HFFc6 (cell line): ENCODE measurements at places on chromosomes 16 and 17. TPM values are rescaled to one million over a fixed set of nuclear protein-coding genes. Genes with fewer than 3 reads are reported as not detected.

OR3A3 gene
- total RNA-seq = not detected in 3 replicates

MINK1 gene
- total RNA-seq = 72.9 to 80.4 TPM (median 75.5 TPM) in 3 replicates

EPN3 gene
- total RNA-seq = not detected in 2 replicates

SOCS1 gene
- 4.5 to 4.8 TPM (median 4.6 TPM) in 3 replicates for total RNA-seq

CLEC19A gene
- not detected in 2 replicates for total RNA-seq

PLXDC1 gene
- 0.30 to 2.5 TPM (median 1.3 TPM) in 3 replicates for total RNA-seq

TM4SF5 gene
- total RNA-seq = not detected in 3 replicates

FCSK gene
- 5.5 to 8.2 TPM (median 7.3 TPM) in 3 replicates for total RNA-seq

NPIPB12 gene
- 9.0 to 14.1 TPM (median 14.0 TPM) in 3 replicates for total RNA-seq

KRTAP9-8 gene
- not detected in 3 replicates for total RNA-seq

GRAP gene
- total RNA-seq = 0.14 TPM in 1 of 2 replicates, not detected in the other

SEZ6 gene
- total RNA-seq = not detected in 3 replicates

MMP25 gene
- 0.17 TPM in 1 of 2 replicates, not detected in the other for total RNA-seq

KSR1 gene
- 3.1 to 4.4 TPM (median 3.9 TPM) in 3 replicates for total RNA-seq

SPAG7 gene
- total RNA-seq = 64.7 and 76.9 TPM in 2 replicates

DHX38 gene
- total RNA-seq = 51.4 to 59.1 TPM (median 53.9 TPM) in 3 replicates

JPH3 gene
- total RNA-seq = not detected in 3 replicates

NPIPB9 gene
- total RNA-seq = 0.27 to 0.86 TPM in 2 of 3 replicates, not detected in the other

ZP2 gene
- not detected in 3 replicates for total RNA-seq

SLC38A8 gene
- total RNA-seq = not detected in 3 replicates

HASPIN gene
- total RNA-seq = 3.5 to 8.0 TPM (median 7.1 TPM) in 3 replicates

TP53TG3B gene
- total RNA-seq = 0.26 to 0.51 TPM (median 0.37 TPM) in 3 replicates

MAP2K3 gene
- total RNA-seq = 177 and 210 TPM in 2 replicates

C1QTNF8 gene
- total RNA-seq = not detected in 3 replicates
